ENCODE measurements at places on chromosomes 6 and 20.

DNA sequence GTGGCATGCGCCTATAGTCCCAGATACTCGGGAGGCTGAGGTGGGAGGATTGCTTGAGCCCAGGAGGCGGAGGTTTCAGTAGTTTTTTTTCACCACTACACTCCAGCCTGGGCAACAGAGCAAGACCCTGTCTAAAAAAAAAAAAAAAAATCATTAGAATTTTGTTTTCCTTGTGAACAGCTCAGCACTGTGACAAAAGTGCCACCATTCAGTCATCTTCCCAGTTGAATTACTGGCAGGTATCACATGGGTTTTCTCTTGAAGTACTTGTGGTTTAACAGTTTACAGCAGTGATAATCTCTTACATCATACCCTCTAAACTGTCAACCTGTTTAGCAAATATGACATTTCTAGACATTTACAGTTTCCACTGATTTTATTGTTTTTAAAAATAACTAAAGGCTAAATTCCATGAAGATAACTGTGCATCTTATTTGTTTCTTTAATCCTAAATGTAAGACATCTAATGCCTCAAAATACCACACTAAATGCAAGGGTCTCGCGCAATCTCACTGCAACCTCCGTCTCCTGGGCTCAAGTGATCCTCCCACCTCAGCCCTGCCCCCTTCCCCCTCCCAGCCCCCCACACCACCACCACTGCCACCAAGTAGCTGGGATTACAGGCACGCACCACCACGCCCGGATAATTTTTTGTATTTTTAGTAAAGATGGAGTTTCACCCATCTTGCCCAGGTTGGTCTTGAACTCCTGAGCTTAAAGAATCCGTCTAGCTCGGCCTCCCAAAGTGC lies 7.0 kb downstream of the TRPC4AP start:
- no peak for DNase-seq

DNA sequence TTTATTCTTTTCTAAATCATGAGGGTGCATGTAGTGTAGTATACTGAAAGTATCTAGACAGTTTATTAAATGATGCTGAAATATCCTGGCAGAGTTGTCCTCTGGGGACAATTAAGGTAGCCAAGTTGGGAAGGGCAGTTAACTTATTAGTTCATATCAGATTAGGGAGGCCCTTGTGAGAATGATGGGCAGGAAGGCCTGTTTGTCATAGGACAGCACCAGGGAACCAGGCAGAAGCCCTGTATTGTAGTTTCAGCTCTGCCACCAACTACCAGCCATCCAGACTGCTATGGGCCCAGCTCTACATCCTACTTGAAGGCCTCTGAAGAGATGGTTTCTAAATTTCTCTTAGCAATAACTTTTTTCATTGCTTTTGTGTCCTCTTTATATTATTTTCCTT lies 4.0 kb downstream of the MYLIP start:
- DNase-seq: no peak

- DNase-seq: peak; percentile 81
Measured at GRCh38 chr6:29628419-29629281, 4.3 kb downstream of the GABBR1 start.

DNA sequence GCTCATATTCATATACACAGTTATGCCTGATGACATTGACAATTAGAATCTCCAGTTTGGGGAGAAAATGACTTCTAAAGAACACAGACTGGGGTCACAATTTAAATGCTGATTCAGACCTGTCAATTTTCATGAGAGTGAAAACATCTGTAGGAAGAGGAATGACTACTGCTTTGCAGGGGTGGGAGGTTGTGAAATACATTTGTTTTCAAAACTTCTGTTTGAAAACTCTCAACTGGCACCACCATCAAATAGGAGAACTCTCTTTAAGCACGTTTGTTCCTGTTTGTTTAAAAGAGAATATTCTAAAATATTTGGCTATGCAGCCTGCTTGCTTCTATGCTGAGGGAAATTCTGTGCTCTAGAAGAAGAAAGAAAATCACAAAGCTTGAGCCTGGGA lies 50.8 kb upstream of the ADGRF5 start:
- no peak for DNase-seq

- DNase-seq: no peak
Measured at GRCh38 chr6:44976677-44977641, 351.2 kb upstream of the RUNX2 start.

- no peak for DNase-seq
Measured at GRCh38 chr20:38135271-38135650, 29.8 kb downstream of the TGM2 start.

DNA sequence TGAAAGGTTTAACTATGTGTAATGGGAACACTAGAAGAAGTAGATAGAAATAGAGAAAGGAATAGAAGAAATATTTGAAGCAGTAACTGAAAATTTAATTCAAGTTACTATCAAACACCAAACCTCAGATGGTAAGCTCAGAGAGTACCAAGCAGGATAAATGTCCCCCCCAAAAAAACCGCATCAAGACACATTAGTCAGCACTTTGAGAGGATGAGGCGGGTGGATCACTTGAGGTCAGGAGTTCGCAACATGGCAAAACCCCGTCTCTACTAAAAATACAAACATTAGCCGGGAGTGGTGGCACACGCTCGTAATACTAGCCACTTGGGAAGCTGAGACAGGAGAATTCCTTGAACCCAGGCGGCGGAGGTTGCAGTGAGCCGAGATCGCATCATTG lies 253.1 kb downstream of the C6orf118 start:
- DNase-seq: no peak

- no peak for DNase-seq
Measured at GRCh38 chr6:88512951-88513350, 346.8 kb upstream of the CNR1 start.

DNA sequence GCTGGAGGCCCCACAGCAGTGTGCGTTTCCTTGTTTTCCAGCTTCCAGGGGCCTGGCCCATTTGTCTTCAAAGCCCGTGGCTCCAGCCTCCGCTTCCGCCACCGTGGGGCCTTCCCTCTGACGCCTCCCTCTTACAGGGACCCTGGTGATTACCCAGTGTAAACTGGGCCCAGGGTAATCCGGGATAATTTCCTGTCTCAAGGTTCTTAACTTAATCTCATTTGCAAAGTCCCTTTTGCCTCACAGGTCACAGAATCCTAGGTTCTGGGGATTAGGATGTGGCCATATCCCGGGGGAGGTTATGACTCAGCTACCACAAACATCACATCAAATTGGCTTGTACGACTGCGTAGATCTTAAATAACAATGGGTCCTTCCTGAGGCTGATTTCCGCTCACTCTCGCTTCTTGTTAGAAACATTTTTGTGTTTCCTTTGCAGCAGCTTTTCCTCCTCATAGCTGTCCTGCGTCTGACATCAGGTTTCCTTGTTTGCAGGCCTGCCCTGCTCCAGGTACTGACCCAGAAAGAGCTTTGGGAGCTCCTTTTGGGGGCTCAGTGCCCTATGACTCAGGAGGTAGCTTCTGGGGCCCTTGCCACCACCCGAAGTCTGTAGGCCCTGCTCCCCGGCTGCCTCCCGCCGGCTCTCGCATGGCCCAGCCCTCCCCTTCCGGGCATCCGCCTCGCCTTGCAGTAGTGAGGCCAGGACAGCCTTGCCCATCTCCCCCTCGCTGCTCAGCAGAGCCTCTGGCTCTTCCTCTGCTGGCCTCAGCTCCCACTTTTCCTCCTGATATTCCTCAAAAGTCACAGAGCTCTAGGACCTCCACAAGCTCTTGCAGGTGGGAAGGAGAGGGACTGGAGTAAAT lies 100.5 kb downstream of the ERMARD start:
- DNase-seq: no peak

- DNase-seq: no peak
Measured at GRCh38 chr20:371755-372542, 8.6 kb upstream of the TRIB3 start.

DNA sequence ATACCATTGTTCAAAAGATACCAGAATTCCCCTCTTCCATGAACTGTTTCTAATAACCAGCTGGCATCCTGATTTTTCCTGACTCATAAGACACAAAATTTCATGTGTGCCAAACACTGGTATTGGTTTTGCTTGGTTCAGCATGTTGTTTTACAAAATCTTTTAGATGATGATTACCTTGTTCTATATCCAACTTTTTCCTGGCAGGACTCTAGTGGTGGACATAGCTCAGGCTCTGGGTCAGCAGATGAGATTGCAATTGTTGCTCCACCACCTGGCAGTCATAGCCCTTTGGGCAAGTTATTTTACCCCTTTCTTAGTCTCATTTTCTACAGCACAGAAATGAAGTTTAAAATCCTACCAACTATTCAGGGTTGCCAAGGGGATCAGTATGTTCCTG lies 6.2 kb downstream of the TRIM38 start:
- no peak for DNase-seq

- no peak for DNase-seq
Measured at GRCh38 chr20:61755971-61756845, 309.5 kb downstream of the TAF4 start.

GRCh38 chr20:13008761-13009681 lies at the start of gene SPTLC3:
TSS of gene SPTLC3 (plus strand) at chr20:13008972. CDS start at chr20:13009268, 296 bp downstream.
- no peak for DNase-seq

DNA sequence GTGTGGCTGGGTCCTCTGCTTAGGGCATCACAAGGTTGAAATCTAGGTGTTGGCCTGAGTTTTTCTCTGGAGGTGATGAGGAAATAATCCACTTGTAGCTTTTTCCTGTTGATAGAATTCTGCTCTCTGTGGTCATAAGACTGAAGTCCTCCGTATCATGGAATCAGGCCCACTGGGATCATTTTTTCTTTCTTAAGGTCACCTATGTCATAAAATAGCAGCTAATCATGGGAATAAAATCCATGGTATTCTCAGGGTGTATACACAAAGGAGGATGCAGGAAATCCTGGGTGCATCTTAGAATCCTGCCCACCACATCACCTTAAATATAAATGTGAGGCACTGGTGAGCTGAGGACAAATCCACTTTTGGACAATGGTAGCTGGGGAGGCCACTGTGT lies 72.7 kb downstream of the PRDM1 start:
- no peak for DNase-seq

DNA sequence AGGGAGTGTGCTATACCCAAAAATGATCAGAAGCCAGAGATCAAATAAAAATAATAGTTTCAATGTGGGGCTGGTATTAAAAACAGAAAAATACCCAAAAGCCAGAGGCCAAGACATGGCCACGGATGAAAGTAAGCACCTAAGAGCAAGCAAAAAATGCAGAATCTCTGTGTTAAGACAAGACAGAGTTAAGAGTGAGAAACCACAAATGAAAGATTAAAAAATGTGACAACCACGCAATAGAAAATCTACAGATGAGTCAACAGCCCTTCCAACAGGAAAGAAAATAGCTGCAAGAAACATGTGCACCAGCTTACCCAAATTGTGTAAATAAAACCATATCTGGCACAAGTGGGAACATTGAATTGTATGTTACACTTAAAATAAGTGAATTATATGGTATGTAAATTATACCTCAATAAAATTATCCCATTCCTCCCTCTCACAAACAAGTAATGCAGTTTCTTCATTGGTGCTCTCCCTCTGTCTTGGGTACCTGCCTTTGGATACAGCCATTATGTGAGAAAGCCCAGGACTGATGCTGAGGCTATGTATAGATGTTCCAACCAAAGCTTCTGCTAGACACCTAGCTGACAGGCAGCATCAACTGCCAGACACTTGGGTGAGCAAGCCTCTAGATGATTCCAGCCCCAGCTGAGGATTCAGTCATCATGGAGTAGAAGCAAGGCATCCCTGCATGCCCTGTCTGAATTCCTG lies 55.3 kb upstream of the UFL1 start:
- DNase-seq: no peak

- DNase-seq: no peak
Measured at GRCh38 chr20:48340883-48341281, 486.9 kb downstream of the PREX1 start.

- no peak for DNase-seq
Measured at GRCh38 chr6:138655828-138656227, 117.7 kb upstream of the CCDC28A start.

DNA sequence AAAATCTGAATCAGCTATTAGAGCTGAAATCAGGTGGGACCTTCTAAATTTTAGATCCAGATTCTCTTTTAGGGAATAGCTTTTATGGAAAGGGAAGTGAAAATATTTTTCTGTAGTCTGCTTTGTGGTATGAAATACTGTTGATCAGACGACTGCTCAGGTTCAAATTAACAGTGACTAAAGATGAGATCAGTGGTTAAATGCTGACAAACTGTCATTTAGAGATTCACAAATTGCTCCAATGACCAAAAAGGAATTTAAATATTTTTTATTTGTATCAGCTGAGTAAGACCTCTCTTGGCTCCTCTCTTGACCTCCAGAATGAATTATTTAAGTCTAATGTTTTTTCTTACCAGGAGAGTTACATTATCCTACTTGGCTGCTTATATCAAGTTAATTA lies 77.3 kb downstream of the KCNQ5 start:
- DNase-seq: no peak

- DNase-seq: peak; percentile 79
Measured at GRCh38 chr6:48111143-48111506, at the start of gene PTCHD4. TSS of gene PTCHD4 (minus strand) at chr6:48111197. CDS start at chr6:48068957, 42,240 bp downstream.

- DNase-seq: no peak
Measured at GRCh38 chr6:3697609-3698008, 53.9 kb downstream of the PXDC1 start.

GRCh38 chr20:23514848-23515247 lies 23.9 kb downstream of the CST8 start:
- no peak for DNase-seq

DNA sequence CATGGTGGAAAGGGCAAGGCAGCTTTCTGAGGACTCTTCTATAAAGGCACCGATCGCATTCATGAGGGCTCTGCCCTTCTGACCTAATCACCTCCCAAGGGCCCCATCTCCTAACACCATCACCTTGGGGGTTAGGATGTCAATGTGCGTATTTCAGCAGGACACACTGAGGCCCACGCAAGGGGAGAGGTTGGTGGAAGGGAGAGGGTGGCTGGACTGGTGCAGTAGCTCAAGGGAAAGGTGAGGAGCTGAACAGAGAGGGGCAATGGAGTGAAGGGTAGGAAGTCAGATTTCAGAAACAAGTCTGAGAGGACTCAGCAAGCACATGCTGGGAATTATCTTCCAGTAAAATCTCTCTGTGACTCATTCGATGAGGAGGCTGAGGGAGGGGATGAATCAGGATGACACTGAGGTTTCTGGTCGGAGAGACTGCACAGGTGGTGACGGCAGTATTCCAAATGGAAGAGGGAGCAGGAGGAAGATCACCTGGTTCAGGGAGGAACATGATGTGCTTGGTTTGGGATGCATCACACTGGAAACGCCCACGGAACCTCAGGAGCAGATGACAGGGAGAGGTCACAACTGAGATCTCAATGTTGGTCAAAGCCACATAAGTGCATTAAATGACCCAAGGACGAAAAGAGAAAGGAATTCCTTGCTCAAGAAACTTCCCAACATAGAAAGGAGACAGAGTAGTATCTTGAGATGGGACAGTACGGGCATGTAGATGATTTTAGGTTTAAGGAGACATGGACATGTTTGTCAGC lies 67.1 kb downstream of the TFAP2A start:
- DNase-seq: no peak

GRCh38 chr20:53809217-53809616 lies 215.6 kb upstream of the ZNF217 start:
- no peak for DNase-seq

DNA sequence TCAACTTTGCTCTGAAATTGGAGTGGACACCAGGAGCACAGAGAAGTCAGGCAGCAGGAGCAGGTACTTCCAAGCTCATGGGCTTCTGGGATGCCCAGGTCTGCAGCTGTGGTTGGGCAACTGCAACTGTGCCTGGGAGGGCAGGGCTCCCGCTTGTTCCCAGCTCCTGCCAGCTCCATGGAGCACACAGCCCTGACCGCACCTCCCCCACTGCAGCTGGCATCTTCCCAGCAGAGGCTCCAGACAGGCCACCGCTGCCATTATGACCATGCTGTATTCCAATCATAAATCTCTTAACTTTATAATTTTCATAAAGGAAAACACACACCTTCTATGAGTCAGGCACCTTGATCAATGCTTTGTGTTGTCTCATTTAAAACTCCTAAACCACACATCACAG lies 36.9 kb downstream of the STK38 start:
- no peak for DNase-seq

GRCh38 chr6:52664186-52664990 lies 6.5 kb upstream of the TMEM14A start:
- peak; percentile 95 for DNase-seq

Data from NCI-H1930 (cell line).